ENCODE measurements at places on chromosomes 6 and 20. TPM values are rescaled to one million over a fixed set of nuclear protein-coding genes. Genes with fewer than 3 reads are reported as not detected.

DNA sequence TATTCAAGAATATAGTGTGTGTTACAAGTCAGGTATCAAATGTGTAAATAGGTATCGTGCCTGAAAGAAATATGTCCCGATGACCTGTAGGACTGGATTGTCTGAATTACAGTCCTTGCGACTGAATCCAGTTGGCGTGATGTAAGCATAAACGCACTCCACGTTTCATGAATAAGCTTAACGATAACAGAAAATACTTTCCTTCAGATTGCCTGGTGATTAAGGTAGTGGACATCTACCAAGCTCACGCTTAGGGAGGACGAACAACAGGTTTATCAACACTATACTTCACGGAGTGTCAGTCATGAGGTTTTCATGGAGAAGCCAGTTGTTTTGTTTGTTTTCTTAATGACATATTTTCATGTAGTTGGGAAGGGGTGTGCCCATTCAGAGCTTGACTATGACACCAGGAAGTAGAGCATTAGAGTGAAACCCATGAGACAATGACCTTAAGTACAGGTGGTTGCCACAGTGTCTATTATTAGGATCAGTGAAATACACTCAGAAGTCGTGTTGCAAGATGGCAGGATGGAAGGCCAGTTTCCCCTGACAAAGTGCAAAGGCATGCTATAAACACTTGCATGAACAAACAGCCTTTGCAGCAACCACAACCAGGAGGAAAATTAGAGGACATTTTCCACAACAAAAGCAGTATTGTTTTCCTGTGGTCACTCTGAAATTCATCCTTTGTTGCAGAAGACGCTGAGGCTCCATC is 305.8 kb upstream of the PRDM1 start:
- no peaks in the 10 kb centered on the region for H3K36me3 ChIP-seq
- no peak overlapping the region for H3K4me3 ChIP-seq
- H3K4me1 ChIP-seq: no peaks in the 10 kb centered on the region
- H3K27ac ChIP-seq: no peak overlapping the region
- no peak for DNase-seq

- no peak for DNase-seq
- no peaks in the 10 kb centered on the region for H3K36me3 ChIP-seq
- H3K4me3 ChIP-seq: no peak overlapping the region
- no peaks in the 10 kb centered on the region for H3K4me1 ChIP-seq
- H3K27ac ChIP-seq: no peak overlapping the region
These were observed 57.2 kb upstream of the PCSK2 start for GRCh38 chr20:17169585-17170136.

GRCh38 chr20:2706688-2707352 is 14.2 kb downstream of the EBF4 start:
- no peaks in the 10 kb centered on the region for H3K36me3 ChIP-seq
- H3K27ac ChIP-seq: no peak overlapping the region
- no peak overlapping the region for H3K4me3 ChIP-seq
- DNase-seq: no peak

DNA sequence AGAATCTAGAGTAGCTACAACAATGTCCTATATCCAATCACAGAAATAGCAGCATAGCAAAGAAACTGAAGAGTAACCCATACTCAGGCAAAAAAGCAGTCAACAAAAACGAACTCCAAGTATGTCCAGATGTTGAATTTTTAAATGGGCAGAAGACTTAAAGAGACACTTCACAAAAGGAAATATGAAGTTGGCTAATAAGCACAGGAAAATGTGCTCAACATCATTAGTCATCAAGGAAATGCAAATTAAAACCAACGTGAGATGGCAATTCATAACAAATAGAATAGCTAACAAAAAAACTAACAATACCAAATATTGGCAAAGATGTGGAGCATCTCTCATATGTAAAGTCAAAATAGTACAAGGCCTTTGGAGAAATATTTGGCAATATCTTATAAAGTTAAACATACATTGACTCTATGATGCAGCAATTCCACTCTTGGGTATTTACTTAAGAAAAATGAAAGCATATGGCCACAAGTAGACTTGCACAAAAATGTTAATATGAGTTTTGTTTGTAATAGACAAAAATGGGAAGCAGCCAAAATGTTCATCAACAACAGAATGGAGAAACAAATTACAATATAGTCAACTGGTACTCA is 37.7 kb downstream of the FRK start:
- no peak for DNase-seq
- no peak overlapping the region for H3K27ac ChIP-seq
- no peaks in the 10 kb centered on the region for H3K27me3 ChIP-seq
- no peaks in the 10 kb centered on the region for H3K36me3 ChIP-seq
- H3K4me3 ChIP-seq: no peak overlapping the region

The GINS1 gene
- 16.0 TPM for polyA plus RNA-seq

All from left lung (tissue), 14 donors.